NT2/D1 (cell line): ENCODE measurements at places on chromosomes 6 and 20.

DNA sequence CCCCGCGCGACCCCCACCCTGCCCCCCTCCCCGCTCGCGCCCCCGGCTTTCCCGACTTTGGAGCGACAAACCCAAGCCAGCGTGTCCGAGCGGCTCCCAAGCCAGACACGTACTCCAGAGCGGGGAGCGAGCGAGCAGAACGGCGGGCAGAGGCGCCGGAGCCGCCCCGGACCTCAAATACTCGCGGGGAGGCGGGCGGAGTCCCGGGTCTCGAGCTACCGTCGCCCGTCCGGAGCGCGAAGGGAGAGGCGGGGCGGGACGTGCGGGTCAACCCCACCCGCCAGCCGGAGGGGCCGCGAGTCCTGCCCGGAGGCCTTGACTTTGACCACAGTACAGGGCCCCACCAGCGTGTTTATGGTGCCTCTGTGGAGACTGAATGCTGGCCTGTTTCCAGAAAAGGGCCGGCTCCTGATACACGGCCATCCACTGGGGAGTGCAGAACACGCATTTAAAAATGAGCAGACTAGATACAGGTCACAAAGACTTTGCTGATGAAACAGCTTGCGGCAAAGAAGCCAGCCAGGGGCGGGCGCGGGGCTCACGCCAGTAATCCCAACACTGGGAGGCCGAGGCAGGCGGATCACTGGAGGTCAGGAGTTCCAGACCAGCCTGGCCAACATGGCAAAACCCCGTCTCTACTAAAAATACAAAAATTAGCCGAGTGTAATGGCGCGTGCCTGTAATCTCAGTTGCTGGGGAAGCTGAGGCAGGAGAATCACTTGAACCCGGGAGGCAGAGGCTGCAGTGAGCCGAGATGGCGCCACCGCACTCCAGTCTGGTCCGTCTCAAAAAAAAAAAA, at the start of gene SERPINB6:
Gene SERPINB6, minus strand, starts transcription at position 148 of the 799 bp plus-strand sequence. CDS start 12,235 bp downstream, outside the sequence.
- DNase-seq = no peak

DNA sequence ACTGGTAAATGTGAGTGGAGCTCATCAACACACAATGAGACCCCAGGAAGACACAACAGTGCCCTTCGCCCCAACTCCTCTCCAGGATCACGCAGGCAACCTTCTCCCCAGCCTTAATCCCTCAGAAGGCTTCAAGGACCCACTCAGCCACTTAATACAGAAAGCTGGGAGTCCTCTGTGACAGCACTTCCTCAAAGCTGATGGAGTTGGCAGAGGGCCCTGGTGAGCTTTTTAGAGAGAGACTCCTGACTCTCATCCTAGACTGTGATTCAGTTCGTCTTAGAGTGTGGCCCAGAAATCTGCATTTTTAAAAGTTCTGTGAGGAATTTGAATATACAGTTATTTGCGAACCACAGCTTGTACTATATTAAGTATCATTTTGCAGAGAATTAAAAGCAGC, 187.7 kb downstream of the UST start:
- DNase-seq = no peak

GRCh38 chr20:56385130-56385529, 6.9 kb downstream of the AURKA start:
- DNase-seq = no peak

DNA sequence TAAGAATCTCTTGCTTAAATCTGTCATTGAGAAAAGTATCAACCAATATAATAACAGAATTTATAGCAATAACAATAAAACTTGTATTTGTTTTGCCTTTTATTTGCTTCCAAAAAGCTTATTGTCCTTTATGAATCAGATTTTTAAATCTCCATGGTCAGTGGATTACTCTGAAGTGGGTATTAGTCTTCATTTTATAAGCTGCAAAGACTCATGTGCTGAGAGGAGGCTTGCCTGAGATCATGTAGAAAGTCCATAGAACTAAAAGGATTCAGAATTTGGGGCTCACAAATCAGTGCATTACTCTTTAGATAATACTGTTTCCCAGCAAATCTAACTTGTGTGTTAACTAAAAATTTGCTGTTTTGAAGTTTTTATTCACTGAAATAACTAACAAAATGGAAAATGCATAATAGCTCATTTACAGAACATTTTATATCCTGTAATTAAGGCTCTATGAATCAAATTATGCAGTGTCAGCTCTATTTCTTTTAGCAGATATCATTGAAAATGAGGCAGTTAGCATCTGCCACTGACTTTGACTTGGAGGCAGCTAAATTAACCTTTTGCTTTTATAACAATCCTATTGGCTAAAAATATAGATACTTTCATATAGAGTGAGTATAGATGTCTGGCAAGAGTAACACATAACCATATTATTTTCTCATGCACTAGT, 781.1 kb upstream of the CITED2 start:
- DNase-seq = no peak

GRCh38 chr6:30926644-30927043, 5.3 kb downstream of the SFTA2 start:
- no peak for DNase-seq

DNA sequence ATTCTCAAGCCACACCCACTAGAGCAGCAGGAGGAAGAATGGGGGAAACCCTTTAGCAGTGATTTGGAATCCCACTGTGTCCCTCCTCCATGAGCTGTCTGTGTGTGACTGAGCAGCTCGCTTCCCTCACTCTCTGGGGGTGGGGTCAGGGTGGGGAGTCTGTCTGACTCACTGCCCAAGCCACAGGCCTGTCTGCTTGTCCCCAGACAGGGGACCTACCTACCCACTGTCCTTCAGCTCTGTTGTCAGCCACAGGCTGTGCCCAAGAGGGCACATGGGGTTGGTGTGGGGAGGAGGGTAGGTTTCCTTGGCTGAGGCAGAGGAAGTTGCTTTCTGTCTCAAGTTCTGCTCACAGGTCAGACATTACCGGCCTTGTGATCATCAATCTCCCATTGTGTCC, 127.0 kb downstream of the MAFB start:
- DNase-seq = no peak

- DNase-seq = peak; percentile 71
Observed at GRCh38 chr6:160030103-160030502, 61.2 kb downstream of the IGF2R start.

DNA sequence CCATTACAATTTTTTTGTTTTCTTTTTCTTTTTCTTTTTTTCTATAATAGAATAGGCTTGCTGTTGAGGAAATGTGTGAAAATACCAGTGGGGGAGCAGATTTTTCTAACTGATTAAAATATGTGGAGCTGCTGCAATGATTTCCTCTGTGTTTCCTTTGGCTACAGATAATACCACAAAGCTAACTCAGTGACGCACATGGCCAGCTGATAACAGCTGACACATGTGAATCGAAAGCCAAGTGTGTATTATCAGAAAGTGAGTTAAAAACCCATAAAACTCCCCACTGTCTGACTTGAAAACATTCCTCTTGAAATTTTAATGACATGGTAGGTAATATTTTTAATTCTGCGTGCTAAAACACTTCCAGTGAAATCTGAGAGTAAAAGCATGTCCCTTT, 70.8 kb upstream of the AHI1 start:
- no peak for DNase-seq

GRCh38 chr20:5402903-5403531, 86.3 kb upstream of the PROKR2 start:
- DNase-seq = peak; percentile 39

GRCh38 chr6:85576476-85576875, 17.2 kb downstream of the SNX14 start:
- DNase-seq = no peak

DNA sequence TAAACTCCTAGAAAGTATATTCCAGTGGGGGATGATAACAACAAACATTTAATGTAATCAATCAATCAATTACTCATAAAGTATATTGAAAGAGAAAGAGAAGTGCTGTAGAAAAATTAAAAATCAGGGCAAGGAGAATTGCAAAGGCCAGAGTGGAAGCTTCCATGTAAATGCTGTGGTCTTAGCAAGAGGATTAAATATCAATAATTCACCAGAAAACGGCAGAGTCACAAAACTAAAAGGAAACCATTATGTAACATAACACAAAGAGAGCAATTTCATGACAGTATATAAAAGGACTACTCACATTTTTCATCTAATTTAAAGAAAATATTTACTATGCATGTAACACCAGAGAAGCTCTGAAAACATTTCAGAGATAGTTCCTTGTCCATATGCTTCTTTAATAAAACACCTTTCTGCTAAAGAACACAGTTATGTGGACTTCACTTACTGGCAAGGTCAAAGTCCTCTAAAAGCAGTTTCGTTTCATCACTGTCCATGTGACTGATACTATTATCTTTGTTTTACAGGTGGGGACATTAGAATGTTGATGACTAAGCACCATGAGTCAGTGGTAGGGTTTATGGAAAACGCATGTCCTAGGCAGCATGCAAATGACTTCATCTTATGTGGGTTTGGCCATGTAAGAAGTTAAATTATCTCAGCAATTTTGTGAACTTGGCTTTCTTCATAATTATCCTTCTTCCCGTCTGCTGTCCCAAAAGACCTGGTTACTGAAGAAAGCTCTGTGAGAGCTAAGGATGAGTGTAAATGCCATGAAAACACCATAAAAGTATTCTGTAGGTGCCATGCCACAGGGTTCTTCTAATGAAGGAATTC, 185.8 kb upstream of the TENT5A start:
- no peak for DNase-seq

GRCh38 chr20:58053391-58054055, 174.9 kb downstream of the ANKRD60 start:
- no peak for DNase-seq

- no peak for DNase-seq
Observed at GRCh38 chr6:39295611-39296011, 18.6 kb downstream of the KCNK17 start.

GRCh38 chr20:49508435-49509199, 26.1 kb upstream of the KCNB1 start:
- DNase-seq = peak; percentile 50

DNA sequence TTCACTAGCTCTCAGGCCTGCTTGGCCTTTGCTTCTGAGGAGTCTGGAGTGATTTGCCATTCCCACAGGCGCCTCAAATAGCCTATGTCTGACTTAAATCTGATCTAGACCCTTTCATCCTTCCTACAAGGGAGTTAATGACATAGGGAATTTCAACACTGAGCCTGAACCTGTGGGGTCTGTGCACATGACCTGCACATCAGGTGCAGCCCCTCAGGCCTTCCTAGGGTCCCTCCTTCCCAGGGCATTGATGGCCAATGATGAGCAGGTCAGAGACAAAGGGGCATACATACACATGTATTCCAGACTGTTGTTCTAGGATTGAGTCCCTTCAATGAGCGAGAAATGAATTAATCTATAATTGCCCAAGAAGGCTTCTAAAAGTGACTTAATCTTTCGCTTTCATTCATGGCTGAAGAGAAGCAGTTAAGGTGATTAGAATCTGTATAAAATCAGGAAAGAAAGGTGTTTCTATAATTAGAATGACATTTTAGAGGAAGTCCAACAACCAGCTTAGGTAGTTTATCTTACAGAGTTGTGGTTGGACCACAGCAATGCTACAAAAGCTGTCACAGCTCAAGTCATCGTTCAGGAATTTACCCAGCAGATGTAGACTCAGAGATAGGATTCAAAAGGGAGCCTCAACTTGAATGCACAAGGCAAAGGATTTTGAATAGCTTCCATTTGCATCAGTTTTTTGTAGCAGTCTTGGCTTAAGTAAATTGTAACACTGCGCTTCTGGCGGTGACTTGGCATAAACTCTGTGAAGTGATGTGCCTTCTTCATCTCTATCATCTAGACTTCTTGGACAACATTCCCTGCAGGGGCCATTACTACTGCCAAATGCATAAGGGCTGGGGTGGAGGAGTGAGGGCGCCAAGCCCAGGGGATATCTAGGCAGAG, 27.0 kb upstream of the TBC1D7 start:
- DNase-seq = no peak

- DNase-seq = no peak
Observed at GRCh38 chr20:14521436-14521835, 184.0 kb upstream of the FLRT3 start.

DNA sequence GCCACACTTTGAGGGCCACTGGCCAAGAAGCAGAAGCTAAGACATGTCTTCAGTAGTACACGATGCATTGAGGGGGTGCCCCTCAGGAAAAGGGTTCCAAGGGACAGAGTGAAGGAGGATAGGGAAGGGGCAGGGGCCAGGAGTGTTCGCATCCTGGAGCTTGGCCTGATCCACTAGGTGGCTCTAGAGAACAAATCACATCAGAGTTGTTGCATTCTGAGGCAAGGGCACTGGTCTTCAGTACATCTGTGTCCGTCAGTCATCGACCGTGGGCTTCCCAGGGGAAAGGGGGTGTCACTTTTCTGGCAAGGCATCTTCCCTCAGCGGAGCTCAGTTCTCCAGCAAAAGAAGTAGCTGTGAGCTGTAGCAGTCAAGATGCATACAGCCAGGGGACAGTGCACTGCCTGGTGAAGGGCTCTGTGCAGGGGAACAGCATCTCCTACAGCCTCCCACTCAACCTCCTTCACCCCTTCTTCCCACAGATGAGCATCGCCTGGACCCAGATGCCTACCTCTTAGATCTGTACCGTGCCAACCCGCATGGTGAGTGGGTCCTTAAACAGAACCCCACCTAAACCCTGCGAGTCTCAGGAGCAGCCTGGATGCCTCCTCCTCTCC, 47.8 kb downstream of the ARHGAP40 start:
- peak; percentile 43 for DNase-seq

DNA sequence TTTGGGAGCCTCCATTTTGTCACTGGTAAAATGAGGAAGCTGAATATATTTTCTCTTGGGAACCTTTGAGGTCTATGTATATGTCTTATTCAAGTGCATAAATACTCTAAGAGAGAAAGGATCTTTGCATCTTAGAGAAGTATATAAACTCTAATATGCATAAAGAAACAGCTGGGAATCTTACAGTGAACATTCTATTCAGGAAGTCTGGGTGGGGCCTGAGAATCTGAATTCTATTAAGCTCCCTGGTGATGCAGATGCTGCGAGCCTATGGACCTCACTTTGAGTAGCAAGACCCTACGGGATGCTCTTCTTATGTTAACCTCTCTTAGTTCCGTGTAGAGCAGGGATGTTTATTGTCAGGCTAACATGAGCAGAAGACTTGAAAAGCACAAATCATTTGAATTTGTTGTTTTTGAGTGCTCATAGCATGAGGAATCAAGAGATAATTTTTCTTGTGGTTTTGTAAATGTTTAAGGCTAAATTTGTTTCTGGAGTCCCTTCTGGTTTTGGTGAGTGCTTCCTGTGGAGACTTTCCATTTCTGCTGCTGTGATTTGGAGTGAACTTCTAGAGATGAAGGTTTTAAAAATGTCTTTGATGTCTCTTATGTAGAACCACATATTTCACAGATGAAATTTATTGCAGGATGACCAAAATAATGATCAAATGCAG, 281.2 kb upstream of the JAG1 start:
- no peak for DNase-seq

GRCh38 chr20:53707371-53708055, 113.9 kb upstream of the ZNF217 start:
- DNase-seq = no peak

DNA sequence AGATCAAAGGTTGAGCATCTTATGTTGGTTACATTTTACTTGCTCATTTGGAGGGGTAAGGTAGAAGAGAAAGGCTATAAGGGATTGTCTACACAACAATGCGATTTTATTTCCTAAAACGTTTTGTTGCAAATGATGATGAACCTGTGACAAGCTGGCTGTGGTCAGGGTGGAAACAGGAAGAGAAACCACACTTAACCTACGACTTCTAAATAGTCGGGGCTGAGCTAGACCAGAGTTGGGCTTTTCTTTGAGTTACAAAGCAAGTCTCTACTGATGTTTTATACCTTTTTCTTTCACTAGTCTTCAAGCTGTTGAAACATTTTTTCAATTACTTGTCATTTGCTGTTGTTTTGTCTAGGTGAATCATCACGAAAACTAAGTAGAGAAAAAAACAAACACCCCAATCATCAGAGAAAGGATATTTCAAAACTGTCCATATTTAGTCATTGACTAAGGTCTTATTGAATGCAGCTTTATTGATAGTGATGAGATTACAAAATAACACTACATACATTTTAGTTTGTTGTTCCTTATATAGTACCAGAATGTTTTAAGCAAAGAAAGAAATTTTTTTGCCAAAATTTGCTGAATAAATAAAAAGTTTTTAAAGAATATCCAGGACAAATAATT, 18.0 kb downstream of the KLHL31 start:
- no peak for DNase-seq
